ENCODE measurements at places on chromosomes 2 and 18.
A peak's percentile ranks its signal among the peaks of the same experiment; 100 is the strongest.

DNA sequence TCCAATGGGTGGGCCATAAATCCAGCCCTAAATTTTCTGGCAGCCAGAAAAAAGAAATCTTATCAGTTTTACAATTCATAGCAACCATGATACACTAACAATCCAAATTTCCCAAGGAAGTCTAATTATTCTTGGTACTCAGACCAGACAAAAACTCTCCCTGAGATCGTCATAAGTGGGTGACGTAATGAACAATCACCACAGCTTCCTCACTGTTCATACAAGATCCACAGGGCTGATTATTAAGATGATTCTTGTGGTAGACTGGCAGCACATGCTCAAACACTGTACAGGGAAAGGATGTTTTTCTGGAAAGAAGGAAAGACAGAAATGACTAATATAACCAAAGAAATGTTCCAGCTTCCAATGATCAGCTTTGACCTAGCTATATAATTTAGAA, 178.3 kb upstream of the CRIM1 start:
- no peak for DNase-seq

DNA sequence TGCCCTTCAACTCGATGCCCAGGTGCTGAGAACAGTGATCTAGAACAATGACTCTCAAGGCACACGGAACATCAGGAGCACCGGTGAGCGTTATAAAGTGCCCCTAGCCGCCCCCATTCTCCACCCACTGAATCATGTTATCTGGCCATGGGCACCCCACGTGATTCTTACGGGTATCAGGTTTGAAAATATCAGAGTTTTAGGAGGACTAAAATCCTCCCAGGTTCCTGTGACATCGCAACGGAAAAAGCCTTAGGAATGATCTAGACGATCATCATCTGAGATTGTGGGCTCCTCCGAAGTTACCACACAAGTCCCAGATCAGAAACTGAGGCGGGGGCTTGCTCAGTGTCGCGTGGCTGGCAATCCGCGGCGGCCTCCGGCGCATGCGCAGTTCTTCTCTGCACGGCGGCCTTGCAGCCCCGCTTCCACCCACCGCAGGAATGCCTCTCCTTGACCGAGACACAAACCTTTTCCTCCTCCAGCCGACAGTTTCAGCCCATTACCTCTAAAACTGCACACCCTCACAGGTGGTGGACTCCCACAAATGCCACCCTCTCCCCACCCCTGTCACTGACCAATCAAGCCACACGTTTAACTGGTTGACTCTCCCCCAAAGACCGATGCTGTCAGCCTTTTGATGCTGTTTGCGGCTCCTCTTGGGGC, 5.8 kb upstream of the MRPL33 start:
- peak; percentile 48 for DNase-seq

DNA sequence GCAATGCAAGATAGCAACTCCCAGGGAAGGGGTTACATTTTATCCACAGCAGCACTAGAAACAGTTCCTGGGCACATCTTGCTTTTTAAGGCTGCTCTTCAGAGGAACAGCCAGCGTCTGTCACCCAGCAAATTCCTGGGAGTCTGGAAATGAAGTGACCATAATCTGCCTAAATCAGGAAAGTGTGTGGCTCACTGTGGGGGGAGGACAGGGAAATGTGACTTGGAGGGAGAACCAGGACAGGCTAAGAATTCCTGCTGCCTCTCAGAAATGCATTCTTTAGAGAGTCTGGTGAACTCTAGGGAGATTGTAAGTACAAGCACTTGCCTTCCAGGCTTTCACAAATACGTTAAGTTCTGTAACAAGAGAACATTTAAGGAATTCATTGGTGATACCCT, 364.3 kb upstream of the SPHKAP start:
- no peak for DNase-seq

DNA sequence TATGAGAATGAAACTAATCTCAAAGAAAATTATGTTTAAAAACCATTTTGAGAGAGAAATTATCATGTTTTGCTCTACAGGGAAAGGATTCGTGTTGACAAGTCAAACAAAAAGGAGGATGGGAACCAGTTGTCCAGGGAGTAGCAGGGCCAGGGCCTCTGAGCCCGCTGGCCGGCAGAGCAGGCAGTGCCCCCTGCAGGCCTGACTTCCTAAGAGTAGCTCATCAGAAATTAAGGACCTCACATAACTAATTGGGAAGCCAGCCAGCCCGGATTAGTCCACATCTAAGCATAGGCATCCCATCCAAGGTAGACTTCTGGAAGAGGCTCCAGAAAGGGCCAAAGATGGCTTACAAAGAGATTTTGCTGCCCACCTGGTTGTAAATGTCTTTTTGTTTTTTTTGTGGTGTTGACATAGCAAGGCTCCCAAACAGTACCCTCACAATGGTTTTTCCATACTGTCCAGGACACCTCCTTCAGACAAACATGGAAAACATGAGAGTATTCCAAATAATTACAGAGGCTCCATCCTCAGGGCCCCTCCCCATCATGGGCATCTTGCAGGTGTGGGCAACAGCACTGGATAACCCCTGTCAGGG, 241.2 kb upstream of the TANK start:
- peak; percentile 23 for DNase-seq

GRCh38 chr18:12154361-12154760, 60.7 kb downstream of the ANKRD62 start:
- no peak for DNase-seq

GRCh38 chr18:27662949-27663348, 477.8 kb upstream of the CHST9 start:
- DNase-seq, result no peak

DNA sequence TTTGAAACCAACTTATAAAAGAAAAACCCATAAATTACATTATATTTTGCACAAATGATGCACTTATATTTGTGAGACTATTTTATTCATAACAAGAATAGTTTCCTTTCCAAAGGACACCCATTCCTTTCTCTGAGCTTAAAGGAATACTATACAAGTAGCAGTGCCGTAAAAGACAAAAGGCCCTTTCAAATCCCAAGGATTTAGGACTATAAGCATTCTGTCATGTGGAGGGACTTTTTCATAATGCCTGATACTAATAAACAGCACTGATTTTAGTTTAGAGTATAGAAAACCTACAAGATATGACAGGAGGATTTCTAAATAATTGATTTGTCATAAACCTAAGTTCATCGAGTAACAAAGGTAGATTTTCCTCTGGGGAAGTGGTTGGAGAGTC, 1134.2 kb upstream of the ZEB2 start:
- DNase-seq, result no peak

DNA sequence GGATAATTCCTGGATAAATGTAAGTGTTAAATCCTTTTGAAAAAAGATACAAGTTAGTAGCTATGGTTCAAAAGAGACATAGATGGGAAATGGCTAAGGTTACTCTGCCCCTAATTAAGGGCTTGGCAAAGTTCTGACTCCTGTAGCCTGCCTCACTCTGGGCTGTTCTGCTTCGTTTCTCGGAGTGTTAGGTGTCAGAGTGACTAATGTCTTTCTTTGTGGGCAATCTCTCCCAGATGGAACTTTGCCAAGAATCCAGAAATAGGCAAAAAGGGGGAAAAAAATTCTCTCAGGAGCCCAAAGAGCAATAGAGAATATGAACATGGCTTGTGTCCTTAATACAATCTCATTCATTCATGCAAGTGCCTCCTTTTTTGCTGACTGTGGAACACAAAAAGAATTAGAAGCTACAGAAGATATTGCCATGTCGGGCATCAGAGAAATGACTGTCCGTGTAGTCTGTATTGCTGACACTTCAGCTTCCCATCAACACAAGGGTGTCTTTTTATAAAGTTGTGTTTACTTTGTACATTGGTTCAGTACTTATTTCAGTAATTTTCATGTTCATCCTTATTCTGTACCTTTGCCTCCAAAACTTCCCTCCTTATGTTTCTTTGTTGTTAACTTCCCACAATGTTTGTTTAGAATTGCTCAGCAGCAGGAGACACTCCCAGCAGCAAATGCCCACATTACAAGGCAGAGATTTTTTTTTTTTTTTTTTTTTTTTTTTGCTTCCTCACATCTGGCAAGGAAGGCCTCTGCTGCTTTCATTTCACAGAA, 134.0 kb downstream of the FTCDNL1 start:
- no peak for DNase-seq

- DNase-seq, result no peak
These were observed 480.8 kb downstream of the TMX3 start for GRCh38 chr18:68234131-68234530.

DNA sequence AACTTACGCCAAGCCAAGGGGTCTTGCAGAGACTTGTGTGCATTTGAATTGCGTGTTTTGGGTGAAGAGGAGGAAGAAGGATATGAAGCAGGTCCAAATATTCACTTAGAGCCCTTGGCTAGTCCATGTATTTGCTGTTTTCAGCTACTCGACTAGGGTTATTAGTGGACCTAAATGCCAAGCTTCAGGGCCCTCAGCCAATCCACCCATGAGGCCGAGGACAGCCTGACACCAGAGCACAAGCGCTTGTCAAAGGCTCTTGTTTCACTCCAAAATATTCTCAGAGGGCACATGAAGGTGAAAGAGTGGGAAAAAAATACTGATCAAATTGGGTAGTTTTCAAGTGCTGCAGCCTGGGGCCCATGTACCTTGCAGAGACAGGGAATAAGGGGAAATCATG, 174.8 kb upstream of the ACAA2 start:
- DNase-seq, result no peak

GRCh38 chr18:10168477-10168876, 254.7 kb downstream of the VAPA start:
- no peak for DNase-seq

- no peak for DNase-seq
These were observed 805.0 kb downstream of the CPS1 start for GRCh38 chr2:211361383-211361782.

DNA sequence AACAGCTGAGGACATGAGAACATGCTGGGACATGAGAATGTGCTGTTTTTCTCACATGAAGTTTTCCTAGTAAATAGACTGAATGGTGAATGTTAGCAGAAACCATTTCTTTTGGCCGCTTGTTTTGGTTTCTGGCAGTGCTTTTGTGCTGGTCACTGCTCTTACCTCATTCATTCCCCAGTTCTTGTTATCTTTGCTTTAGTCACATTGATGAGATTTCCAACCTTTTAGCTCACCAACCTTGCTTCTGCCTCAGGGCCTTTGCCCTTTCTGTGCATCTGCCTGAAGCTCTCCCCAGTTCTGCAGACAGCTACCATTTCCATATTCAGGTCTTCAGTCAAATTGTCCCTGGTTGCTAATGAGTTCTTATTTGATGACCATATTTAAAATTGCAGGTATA, 91.6 kb downstream of the PTPRM start:
- no peak for DNase-seq

GRCh38 chr2:183059561-183059960, 19.0 kb upstream of the DUSP19 start:
- no peak for DNase-seq

GRCh38 chr18:78645216-78645615, 334.4 kb upstream of the SALL3 start:
- DNase-seq, result no peak

- DNase-seq, result no peak
These were observed 128.8 kb upstream of the REV1 start for GRCh38 chr2:99618579-99619097.

DNA sequence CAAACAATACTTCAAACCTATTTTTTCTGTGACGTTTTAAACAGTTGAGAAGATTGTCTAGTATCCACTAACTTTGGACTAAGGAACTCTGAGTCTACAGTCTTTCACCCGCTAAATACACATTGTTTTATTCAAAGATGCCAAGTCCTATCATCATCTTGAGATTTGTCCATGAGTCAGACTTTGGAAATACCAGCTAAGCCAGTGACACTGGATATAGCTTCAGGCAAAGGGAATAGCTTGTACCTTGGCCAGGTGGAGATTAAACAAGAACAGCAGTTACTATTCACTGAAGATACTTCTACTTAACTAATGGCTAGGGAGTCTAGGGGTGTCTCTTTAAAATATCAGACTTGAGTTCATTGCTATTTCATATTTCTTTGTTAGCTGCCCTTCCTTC, 137.5 kb downstream of the COMMD1 start:
- no peak for DNase-seq

- DNase-seq, result no peak
These were observed 183.6 kb downstream of the MC4R start for GRCh38 chr18:60188958-60189357.

- no peak for DNase-seq
These were observed 43.3 kb downstream of the CYP20A1 start for GRCh38 chr2:203282101-203282500.

GRCh38 chr2:40507432-40507831, 55.5 kb upstream of the SLC8A1 start:
- no peak for DNase-seq
